Thymus (tissue), 14 donors: ENCODE measurements at places on chromosomes 2 and 18. TPM values are rescaled to one million over a fixed set of nuclear protein-coding genes. Genes with fewer than 3 reads are reported as not detected.

DNA sequence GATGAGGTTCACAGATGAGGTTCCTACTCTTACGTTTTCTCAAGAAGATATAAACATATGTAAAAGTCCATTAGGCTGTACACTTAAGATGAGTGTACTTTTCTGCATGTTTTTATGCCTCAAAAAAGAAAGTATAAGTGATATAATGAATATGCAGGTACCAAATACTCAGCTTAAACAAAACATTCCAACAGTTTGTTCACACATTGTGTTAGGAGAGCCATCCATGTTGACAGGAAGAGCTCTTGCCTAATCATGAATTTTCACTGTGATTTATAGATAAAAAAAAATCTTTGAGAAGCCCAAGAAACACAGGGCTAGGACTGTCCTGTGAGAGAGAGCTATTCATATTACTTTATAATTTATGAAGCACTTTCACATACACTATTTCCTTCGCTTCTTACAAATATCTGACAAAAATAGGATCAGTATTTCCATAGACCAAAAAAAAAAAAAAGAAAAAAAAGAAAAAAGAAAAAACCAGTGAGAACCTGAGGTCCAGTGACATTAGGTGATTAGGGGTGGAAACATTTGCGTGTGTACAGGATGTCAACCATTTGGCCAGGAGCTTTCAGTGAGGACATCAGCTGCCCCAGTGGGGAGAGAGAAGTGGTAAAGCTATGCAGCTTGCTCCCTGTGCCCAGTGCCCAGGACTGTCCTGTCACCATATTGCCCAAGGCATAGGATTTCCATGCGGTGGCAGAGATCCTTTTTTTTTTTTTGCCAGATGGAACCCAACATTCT, 38.7 kb downstream of the BUB1 start:
- H3K36me3 ChIP-seq = peaks cover 78% of the 10 kb centered on the region
- no peak overlapping the region for H3K27ac ChIP-seq
- DNase-seq = no peak
- no peaks in the 10 kb centered on the region for H3K4me1 ChIP-seq
- H3K27me3 ChIP-seq = no peaks in the 10 kb centered on the region
- no peak overlapping the region for H3K4me3 ChIP-seq

DNA sequence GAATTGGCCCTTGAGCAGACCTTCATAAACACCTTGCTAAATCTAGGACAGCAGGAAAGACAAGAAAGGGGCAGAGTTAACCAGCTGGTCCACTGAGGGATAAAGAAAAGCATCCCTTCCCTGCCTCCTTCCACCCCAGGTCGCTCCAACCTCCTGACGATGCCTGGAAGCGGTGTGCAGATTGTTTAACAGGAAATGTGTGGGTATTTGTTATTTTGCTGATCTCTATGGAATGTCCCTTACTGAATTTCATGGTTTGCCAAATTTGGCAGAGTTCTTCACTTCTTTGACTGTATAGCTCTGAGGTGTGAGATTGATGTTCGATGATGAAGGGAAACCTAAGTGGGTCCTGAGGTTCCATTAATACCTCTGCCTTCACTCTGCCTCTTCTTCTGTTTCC, 72.9 kb downstream of the MAP3K20 start:
- H3K27me3 ChIP-seq = no peaks in the 10 kb centered on the region
- no peaks in the 10 kb centered on the region for H3K4me1 ChIP-seq
- no peak overlapping the region for H3K4me3 ChIP-seq
- H3K27ac ChIP-seq = no peak overlapping the region
- no peak for DNase-seq
- no peaks in the 10 kb centered on the region for H3K36me3 ChIP-seq

- H3K27me3 ChIP-seq = no peaks in the 10 kb centered on the region
- H3K4me3 ChIP-seq = no peak overlapping the region
- DNase-seq = no peak
- no peaks in the 10 kb centered on the region for H3K4me1 ChIP-seq
Measured at GRCh38 chr2:181047829-181048228, 67.4 kb downstream of the UBE2E3 start.

DNA sequence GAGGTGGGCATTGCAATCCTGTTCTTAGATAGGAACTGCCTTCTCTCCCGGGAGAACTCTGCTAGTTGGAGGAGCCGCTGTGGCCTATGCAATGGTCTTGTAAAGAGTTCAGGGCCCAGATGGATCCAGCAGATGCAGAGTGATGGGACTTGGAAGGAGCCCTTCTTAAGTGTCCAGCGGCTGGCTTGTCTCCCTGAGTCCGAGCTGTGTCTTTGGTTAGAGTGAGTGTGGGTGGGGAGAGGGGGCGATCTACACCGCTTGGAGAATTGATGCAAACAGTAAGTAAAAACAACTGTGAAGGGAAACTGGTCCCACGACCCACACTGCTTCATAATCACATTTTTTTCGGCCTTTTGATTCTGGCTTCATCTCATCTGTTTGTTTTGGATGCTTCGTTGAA, 89.8 kb upstream of the CYRIA start:
- H3K4me3 ChIP-seq = no peak overlapping the region
- no peaks in the 10 kb centered on the region for H3K36me3 ChIP-seq
- H3K27ac ChIP-seq = no peak overlapping the region
- no peak for DNase-seq

DNA sequence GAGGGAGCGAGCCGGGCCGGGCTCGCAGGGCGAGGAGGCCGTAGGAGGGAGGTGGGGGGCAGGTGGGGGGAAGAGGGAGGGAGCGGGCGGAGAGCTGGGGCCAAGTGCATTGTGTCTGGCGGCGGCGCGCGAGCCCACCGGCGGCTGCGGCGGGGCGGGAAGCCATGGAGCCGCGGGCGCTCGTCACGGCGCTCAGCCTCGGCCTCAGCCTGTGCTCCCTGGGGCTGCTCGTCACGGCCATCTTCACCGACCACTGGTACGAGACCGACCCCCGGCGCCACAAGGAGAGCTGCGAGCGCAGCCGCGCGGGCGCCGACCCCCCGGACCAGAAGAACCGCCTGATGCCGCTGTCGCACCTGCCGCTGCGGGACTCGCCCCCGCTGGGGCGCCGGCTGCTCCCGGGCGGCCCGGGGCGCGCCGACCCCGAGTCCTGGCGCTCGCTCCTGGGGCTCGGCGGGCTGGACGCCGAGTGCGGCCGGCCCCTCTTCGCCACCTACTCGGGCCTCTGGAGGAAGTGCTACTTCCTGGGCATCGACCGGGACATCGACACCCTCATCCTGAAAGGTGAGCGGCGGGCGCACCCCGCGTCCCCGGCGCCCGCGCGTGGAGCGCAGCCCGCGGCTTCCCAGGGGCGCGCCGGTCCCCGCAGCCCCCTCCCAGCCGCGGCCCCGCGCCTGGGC, at the start of gene TMEM178A:
Gene TMEM178A, plus strand, starts transcription at position 107 of the 680 bp plus-strand sequence. Its CDS starts 58 bp downstream, at position 165.
- H3K4me1 ChIP-seq = peaks cover 6% of the 10 kb centered on the region
- H3K27ac ChIP-seq = no peak within 1 kb of the TSS
- H3K27me3 ChIP-seq = peaks cover 63% of the 10 kb centered on the region
- no peaks in the 10 kb centered on the region for H3K36me3 ChIP-seq

DNA sequence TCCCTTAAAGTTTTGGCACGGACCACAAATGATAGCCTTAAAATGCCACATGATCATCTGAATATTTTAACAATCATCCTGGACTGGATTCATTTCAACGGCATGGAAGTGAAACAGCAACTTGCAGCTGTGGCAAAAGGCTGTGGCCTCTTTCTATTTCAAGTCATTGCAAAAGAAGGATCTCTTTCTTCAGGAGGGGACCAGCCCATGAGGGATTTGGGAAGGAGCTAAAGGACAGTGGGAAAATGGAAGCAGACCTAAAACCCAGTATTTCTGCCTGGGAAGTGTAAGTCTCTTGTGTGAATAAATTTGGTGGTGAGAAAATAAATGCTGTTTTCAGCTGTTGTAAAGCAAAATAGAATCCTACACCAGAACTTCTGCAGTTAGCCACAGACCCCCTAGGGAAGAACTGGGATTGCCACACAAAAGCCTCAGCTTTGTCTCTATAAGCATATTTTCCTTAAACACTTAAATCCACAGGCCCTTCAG, 107.3 kb upstream of the ZFP36L2 start:
- no peak overlapping the region for H3K27ac ChIP-seq
- peaks cover 7% of the 10 kb centered on the region for H3K36me3 ChIP-seq
- H3K4me1 ChIP-seq = peaks cover 8% of the 10 kb centered on the region
- H3K27me3 ChIP-seq = no peaks in the 10 kb centered on the region
- no peak for DNase-seq
- H3K4me3 ChIP-seq = no peak overlapping the region

DNA sequence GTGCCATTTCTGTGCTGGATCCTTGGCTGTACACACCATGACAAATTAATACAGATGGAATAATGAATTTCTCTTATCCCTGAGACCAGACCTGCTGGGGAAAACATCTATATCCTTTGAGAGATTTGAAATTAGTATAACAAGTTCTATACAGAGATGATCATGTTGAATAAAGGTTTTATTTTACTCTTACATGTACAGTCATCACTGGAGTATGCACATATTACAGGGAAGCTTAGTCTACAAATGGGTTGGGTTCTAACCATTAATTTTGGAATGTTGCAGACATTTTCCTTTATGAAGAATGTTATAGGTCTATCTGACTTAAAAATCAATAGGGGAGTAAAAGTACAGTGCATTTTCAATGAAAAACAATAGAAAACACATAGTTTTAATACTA, 29.9 kb upstream of the MMADHC start:
- no peak for DNase-seq
- no peaks in the 10 kb centered on the region for H3K27me3 ChIP-seq
- no peaks in the 10 kb centered on the region for H3K4me1 ChIP-seq
- H3K4me3 ChIP-seq = no peak overlapping the region

DNA sequence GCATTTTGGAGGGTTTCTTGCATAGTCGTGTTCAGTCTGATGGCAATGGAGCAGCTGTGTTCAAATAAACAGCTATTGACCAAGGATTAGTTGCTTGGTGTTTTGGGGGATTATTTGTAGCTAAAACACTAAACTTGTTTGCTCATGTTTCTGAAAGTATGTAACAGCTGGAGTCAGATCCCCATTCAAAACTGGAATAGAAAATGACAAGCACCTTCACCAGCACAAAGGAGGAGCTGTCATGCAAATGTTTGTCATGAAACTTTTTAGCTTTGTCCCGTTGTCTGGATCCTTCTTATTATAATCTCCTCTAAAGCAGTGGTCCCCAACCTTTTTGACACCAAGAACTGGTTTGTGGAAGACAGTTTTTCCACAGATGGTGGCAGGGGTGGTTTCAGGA, 96.9 kb upstream of the ZNF236 start:
- peaks cover 12% of the 10 kb centered on the region for H3K27me3 ChIP-seq
- no peak overlapping the region for H3K27ac ChIP-seq
- H3K4me3 ChIP-seq = no peak overlapping the region
- H3K4me1 ChIP-seq = peaks cover 11% of the 10 kb centered on the region
- H3K36me3 ChIP-seq = no peaks in the 10 kb centered on the region
- no peak for DNase-seq

GRCh38 chr18:79336556-79337142, 59.1 kb upstream of the NFATC1 start:
- no peak overlapping the region for H3K27ac ChIP-seq
- H3K27me3 ChIP-seq = no peaks in the 10 kb centered on the region
- peaks cover 44% of the 10 kb centered on the region for H3K36me3 ChIP-seq
- DNase-seq = no peak

DNA sequence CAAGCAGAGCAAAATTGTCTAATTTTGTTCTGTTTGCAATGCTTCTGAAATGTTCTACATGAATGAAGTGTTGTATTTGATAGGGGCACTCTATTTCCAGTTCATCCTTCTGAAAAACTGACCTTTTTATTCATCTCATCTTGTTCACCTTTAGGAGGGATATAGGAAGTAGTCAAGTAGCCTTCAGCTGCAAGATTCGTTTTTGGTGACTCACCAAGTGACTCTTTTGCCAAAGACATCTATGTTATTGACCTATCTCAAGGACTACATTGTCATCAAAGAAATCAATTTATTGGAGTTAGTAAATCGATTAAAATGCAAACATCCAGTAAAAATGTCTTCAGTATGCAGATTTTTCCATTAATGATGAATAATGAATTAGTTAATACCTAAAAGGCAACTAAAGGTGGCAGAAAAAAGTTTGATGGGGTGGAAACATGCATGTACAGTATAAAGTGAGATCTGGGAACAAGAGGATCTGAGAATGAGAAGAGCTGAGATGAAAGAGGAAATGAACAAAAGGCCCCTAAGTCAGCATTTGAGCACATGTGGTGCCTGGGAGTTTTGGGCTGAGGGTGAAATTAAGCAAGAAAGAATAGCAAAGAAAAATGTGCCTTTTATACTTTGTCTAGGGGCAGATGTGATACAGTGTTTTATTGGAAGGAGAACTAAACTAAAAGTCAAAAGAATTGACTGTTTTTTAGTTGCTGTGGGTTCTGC, 255.1 kb upstream of the LINC00305 start:
- H3K36me3 ChIP-seq = no peaks in the 10 kb centered on the region
- H3K27ac ChIP-seq = no peak overlapping the region
- no peaks in the 10 kb centered on the region for H3K27me3 ChIP-seq
- no peak for DNase-seq

GRCh38 chr2:30139131-30139870, 7.5 kb upstream of the YPEL5 start:
- peaks cover 6% of the 10 kb centered on the region for H3K4me1 ChIP-seq
- no peaks in the 10 kb centered on the region for H3K27me3 ChIP-seq
- H3K27ac ChIP-seq = no peak overlapping the region
- no peak for DNase-seq
- no peaks in the 10 kb centered on the region for H3K36me3 ChIP-seq

DNA sequence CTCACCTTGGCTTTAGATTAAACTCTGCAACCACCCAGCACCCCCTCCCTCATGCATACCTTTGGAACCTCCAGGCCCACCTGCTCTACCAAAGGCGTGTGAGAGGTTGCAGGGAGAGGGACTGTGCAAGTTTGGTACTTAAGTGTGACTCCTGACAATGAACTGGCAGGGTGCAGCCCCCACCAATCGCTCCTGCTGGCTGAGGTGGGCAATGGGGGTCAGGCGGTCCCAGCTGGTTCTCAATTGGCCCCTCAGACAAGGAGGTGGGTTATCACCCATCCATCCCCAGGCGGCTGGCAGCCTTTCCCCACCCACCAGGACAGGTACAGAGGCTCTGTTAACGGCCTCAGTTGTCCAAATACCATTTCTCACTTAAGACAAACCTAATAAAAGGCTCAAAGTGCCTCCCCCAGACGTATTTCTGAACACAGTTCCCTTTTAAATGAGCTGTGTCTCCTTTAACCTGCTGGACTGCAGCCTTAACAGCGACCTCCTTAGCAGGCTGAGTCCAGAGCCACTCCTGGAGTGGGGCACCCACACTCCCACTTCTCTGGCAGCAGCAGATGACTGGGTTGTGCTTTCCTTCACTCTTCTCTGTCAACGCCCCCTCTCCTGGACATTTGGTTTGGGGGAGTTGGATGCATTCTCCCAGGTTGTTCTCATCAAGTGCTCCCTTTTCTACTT, 169.2 kb upstream of the SMAD2 start:
- H3K36me3 ChIP-seq = no peaks in the 10 kb centered on the region
- H3K27me3 ChIP-seq = peaks cover 12% of the 10 kb centered on the region
- no peak overlapping the region for H3K27ac ChIP-seq
- no peak for DNase-seq

GRCh38 chr18:9025091-9025838, 77.2 kb upstream of the NDUFV2 start:
- no peak for DNase-seq
- no peak overlapping the region for H3K27ac ChIP-seq
- H3K27me3 ChIP-seq = no peaks in the 10 kb centered on the region
- no peak overlapping the region for H3K4me3 ChIP-seq
- no peaks in the 10 kb centered on the region for H3K4me1 ChIP-seq

Gene SERPINB2
- 2.5 TPM for total RNA-seq

Gene FAHD2B
- total RNA-seq = 7.6 TPM

Gene COL6A3
- total RNA-seq = 28.8 TPM

Gene TUBA4B
- 0.05 TPM for total RNA-seq

Gene KIAA2012
- 0.19 TPM for total RNA-seq

Gene SDC1
- total RNA-seq = 6.8 TPM

Gene FAM161A
- 2.2 TPM for total RNA-seq

Gene KIF1A
- total RNA-seq = 0.42 TPM
